ENCODE measurements at places on chromosomes 11 and 22.

- no peak for DNase-seq
These were observed 23.1 kb upstream of the NNMT start for GRCh38 chr11:114273071-114273470.

- DNase-seq = no peak
These were observed 429.5 kb downstream of the BUD13 start for GRCh38 chr11:116343270-116343669.

GRCh38 chr11:93059117-93059957 is 89.9 kb downstream of the MTNR1B start:
- no peak for DNase-seq

GRCh38 chr11:94330789-94331188 is 26.4 kb downstream of the IZUMO1R start:
- no peak for DNase-seq

GRCh38 chr11:19027829-19028595 is 32.5 kb downstream of the MRGPRX2 start:
- DNase-seq = no peak

DNA sequence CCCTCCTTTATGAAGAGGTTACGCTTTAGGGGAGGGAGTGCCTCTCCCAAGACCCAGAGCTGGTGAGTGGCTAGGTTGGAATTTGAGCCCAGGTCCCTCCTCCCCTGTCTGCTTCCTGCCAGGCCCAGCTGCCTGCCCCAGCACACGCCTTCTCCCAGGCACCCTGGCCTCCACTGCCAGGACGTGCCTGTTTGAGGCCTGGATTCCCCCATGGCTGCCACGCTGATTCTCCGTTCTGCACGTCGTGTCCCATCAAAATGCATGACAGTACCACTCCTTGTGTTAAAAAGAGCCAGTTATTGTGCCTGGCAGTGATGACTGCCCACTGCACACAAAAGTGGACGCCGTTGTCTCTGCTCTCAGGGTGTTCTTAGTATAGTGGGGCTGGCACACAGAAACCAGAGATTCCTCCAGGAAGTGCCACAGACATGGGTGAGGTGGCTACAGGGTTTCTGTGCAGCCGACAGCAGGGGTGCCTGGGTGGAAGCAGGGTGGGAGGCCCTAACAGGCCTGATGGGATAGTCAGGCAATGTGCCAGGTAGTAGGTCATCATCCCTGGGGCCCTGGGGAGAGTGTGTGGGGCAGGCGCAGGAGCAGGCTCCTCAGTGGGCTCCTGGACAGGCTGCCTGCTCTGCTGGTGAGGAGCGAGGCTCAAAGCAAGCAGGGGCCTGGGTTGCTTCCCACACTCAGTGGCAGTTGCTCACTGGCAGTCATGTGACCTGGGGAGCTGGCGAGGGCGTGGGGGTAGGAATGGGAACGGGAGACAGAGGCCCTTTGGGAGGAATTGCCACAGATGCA is 24.2 kb downstream of the MED15 start:
- no peak for DNase-seq

- no peak for DNase-seq
These were observed 27.3 kb upstream of the SERPIND1 start for GRCh38 chr22:20746431-20747189.

GRCh38 chr11:71120471-71120896 is 131.9 kb downstream of the SHANK2 start:
- DNase-seq = no peak

DNA sequence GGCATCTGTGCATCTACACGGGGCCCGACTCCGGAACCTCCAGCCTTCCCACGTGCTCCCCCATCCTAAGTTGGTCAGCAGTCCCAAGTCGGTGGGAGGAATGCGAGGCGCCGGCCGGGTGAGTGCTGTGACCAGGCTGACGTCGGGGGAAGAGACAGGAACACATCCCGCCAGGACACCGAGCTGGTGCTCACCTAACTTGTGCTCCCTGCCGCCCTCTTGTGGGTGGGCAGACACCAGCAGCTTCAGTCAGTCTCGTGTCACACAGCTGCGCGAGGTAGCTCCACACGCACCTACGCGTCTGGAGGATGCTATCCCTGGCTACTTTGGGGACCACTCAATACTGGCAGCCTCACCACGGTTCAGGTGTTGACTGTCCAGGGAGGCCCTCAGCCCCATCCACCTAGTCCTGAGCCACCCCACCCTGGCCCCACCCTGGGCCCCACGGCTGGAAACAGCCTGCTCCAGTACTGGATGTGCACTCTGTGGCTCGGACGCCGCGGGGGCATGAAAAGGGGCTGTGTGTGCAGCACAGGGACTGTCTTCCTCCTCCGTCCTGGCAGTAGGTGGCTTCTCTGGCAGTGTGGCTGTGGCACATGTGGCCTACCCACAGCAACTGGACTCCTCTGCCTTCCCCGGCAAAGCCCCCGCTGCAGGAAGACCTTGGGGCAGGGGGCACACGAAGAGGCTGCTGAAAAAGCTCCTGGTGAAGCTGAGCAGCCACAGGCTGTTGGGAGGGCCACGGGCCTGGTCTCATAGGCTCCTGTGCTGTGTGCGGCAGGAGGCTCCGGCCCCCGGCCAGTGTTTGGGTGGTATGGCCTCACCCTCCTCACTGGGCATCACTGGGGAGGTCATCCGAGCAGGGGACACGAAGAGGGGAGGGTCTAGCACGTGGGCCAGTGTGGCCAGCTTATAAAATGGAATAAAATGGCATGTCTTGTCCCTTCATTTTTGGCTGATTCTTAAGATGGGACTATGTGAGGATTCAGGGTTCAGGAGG is 11.2 kb upstream of the BID start:
- DNase-seq = peak; percentile 68

DNA sequence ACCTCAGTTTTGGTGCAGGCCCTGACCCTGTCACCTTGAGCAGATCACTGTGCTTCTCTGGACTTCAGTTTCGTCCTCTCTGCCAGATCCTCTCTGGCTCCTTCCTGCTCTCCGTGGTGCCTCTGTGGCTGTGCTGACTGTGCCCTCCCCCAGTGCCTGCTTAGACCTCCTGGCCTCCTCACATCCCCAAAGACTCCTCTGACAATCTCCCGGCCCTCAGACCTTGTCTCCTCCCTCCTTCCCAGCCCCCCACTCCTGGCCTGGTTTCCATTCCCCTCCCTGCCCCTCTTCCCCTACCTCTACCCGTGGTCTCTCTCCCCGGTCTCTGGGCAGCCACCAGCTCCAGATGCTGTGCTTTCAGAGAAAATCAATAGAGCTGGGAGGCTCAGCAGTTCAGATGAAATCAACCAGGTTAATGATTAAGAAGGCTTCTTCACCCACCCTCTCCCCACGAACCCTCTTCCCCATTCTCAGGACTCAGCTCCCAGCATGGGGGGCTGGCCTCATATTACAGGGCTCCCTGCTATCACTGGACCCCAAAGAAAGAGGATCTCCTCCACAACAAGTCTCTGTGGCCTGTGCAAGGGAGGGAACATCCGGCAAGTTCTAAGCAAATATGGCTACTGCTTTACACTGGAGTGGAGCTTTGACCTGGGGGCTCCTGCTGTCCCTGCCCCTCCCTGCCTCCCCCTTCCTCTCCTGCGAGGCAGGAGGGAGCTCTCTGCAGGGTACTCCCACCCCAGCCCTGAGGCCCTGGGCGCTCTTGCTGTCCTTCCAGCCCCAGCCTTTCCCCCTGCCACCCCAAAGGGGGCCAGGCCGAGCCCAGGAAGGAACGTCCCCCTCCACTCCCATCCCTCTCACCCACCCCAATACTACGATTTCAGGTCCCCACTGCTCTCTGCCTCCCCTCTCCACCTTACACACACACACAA is 8.5 kb downstream of the BACE1-AS start:
- DNase-seq = no peak

- no peak for DNase-seq
These were observed 114.4 kb downstream of the OSBP2 start for GRCh38 chr22:30809086-30809485.

- no peak for DNase-seq
These were observed 226.9 kb downstream of the BUD13 start for GRCh38 chr11:116545912-116546311.

DNA sequence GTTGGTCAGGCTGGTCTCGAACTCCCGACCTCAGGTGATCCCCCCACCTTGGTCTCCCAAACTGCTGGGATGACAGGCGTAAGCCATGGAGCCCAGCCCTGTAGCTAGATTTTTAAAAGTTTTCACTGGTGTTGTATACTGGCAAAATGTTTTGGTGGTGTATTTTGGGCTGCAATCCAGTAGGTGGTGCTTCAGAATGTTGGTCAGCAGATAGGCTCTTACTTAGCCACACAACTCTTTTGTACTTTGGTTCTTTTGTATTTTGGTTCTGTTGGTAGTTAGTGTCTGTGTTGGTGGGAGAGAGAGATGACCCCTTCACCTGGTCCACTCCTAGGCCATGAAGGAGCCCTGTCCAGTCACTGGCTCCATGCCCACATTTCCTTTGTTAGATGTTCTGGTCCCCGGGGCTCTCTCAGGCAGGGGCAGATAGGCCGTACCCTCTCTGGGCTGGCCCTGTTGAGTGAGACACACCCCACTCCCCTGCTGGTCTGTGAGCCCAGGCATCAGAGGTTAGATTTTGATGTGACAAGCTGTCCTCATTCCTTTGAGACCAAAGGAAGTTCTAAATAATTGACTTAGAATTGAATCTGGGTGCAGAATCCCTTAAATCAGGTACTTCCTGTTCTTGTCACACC is 123.8 kb downstream of the DDX10 start:
- DNase-seq = no peak

GRCh38 chr11:29333993-29334775 is 682.6 kb downstream of the KCNA4 start:
- DNase-seq = no peak

DNA sequence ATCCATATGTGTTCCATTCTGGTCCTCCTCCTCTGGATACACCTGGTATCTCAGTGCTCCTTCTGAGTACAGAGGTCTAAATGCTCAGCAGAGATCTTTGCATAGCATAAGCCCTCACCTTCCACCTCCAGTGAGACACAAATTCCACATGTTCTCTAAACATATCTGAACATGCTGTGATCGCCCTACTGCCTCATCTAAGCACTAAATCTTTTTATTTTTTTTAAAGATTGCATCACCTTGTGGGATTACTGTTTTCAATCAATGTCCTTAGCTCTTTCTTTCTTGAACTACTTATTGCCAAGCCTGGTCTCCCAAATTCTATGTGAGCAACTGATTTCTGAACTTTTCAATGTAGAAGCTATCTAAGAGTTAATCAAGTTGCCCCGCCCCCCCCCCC is 113.4 kb downstream of the TRPC6 start:
- no peak for DNase-seq

GRCh38 chr22:31394326-31394725 is 5.1 kb upstream of the DRG1 start:
- no peak for DNase-seq

DNA sequence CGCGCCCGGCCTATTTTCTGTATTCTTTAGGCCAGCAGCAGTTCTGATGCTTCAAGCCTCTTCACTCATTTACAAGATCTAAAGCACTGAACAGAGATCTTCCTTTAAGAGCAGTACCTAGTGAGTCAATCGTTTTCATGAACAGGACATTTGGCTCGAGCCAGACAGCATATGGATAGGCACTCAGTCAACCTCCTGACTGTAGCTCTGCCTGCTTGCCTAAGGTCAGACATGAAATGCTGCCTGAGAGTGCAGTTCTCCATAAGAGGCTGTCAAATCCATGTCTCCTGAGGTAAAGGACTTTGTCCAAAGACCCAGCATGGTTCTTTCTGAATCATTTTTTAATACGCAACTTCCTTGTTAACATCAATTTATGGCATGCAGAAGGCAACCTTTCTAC is 941.2 kb downstream of the DLG2 start:
- no peak for DNase-seq

- DNase-seq = no peak
These were observed 4.3 kb upstream of the MTNR1B start for GRCh38 chr11:92965196-92965595.

GRCh38 chr11:55357560-55358184 is 10.1 kb upstream of the OR4A15 start:
- DNase-seq = no peak

- no peak for DNase-seq
These were observed 11.4 kb downstream of the SHANK3 start for GRCh38 chr22:50683994-50684371.

GRCh38 chr22:29693161-29693560 is 26.6 kb upstream of the CABP7 start:
- no peak for DNase-seq

GRCh38 chr11:40513281-40513680 is 946.2 kb downstream of the LRRC4C start:
- DNase-seq = no peak

DNA sequence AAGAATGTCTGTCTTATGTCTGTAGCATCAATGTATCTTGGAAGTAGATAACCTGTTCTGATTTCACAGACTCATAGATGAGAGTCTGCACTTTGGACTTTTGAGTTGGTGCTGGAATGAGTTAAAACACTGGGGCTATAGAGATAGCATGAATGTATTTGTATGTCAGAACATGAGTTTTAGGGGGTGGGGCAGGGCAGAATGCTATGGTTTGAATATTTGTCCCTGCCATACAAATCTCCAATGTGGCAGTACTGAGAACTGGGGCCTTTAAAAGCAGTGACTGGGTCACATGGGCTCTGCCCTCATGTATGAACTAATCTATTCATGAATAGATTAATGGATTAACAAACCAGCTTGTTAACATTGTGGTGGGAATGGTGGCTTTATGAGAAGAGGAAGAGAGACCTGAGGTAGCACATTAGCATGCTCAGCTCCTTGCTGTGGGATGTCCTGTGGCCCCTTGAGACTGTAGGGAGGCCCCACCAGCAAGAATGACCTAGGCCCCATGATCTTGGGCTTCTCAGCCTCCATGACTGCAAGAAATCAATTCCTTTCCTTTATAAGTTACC is 15.5 kb upstream of the OR52K1 start:
- no peak for DNase-seq

DNA sequence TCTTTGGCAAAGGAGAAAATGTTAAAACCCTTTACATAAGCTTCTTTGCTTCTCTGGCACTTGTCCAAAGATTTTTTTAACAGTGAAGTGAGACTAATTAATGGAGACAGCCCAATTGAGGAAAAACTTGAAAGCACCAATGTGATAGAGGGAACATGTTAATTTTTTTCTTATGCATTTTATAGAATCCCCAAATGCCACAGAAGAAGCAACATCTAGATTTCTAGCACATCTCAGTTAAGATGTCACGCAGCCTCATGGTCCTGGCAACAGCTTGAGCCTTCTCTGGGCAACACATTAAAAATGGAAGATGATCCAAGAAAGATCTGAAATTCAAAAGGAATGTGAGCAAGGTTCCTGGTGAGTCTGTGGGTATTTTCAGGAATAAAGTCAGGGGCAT is 48.5 kb downstream of the PACSIN2 start:
- no peak for DNase-seq

GRCh38 chr22:47627556-47628253 is 865.3 kb downstream of the TBC1D22A start:
- DNase-seq = no peak

GRCh38 chr11:12792590-12792989 is 118.4 kb downstream of the TEAD1 start:
- no peak for DNase-seq

- DNase-seq = no peak
These were observed 145.0 kb downstream of the CCDC34 start for GRCh38 chr11:27217948-27218420.

GRCh38 chr11:89583580-89583979 is 92.4 kb upstream of the NOX4 start:
- DNase-seq = no peak

All from stimulated activated CD8-positive, alpha-beta memory T cell treated with anti-CD3 and anti-CD28 coated beads, Interleukin-2, amount 100 ng/mL, for 48 hours (primary cell).